ENCODE measurements at places on chromosomes 2 and 18.

DNA sequence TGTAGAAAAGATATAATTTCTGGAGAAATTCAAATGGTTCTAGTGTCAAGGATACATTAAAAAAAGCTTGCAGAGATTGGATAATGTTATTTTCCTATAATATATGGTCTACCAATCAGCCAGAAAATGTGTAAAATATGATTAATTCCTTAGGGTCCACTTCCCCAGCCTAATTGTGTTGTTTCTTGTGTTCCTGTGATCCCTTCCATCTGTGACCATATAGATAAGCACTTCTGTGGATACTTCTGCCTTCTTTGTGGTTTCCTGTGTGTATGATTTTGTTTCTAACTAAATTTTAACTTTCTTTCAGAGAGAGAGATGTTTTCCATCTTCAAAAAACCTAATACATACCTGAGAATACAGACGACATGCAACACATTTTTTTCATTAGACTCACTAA is 367.1 kb upstream of the PIK3C3 start:
- DNase-seq = no peak

DNA sequence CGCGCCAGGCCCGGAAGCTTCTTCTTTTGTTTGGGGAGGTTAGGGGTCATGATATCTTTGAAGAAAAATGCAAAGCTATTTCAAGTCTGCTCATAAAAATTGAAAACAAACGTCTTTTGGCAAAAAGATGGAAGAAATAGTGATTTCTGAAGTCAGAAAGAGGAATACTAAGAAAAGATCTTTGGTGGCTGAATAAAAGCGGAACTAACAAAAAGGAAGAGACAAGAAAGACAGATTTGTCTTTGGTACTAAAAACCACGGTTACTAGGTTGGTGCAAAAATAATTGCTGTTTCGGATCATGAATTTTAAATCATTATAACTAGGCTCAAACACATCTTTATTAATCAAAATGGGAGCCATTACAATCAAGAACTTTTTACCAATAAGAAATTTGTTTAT is 164.6 kb upstream of the TRIB2 start:
- DNase-seq = no peak

GRCh38 chr2:240878341-240878936 is 9.8 kb downstream of the AGXT start:
- DNase-seq = no peak

- DNase-seq = no peak
Observed at GRCh38 chr2:36421379-36421778, 65.8 kb downstream of the CRIM1 start.

- no peak for DNase-seq
Observed at GRCh38 chr2:161078211-161078539, 82.1 kb upstream of the TANK start.

GRCh38 chr2:95071856-95072255 is 46.3 kb downstream of the MAL start:
- no peak for DNase-seq

DNA sequence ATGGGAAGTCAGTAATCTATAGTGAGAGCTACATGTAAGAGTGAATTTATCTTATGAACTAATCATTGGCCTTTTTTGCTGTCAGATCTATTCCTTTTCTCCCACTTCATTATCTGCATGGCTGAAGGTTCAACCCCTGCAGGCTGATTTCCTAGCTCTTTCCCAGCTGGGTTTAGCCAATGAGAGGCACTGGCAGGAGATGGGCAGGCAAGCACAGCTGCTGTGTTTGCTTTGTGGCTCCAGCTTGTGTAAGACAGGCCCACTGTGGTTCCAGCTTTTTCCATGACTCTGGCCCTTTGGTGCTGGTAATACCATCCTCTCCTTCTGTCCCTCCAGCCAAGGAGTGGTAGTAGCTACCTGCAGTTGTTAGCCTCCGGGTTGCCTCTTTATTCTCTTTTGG is 248.8 kb downstream of the PLCL1 start:
- no peak for DNase-seq

DNA sequence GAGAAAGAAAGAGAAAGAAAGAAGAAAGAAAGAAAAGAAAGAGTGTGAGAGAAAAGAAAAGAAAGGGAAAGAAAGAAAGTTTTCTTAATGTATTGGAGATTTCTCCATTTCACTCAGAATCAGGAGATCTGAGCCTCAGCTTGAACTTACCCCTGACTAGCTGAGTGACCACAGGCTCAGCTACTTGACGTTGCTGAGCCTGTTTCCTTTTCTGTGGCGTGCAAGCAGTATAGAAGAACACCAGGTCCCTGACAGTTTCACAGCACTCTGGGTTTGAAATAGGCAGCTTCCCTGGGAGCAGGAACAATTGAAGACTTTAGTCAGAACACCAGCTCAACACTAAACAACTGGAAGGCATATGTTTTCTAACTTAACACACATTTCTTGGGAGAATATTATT is 44.7 kb downstream of the MARCO start:
- no peak for DNase-seq

- peak; percentile 34 for DNase-seq
Observed at GRCh38 chr2:233832869-233833311, 21.4 kb downstream of the HJURP start.

DNA sequence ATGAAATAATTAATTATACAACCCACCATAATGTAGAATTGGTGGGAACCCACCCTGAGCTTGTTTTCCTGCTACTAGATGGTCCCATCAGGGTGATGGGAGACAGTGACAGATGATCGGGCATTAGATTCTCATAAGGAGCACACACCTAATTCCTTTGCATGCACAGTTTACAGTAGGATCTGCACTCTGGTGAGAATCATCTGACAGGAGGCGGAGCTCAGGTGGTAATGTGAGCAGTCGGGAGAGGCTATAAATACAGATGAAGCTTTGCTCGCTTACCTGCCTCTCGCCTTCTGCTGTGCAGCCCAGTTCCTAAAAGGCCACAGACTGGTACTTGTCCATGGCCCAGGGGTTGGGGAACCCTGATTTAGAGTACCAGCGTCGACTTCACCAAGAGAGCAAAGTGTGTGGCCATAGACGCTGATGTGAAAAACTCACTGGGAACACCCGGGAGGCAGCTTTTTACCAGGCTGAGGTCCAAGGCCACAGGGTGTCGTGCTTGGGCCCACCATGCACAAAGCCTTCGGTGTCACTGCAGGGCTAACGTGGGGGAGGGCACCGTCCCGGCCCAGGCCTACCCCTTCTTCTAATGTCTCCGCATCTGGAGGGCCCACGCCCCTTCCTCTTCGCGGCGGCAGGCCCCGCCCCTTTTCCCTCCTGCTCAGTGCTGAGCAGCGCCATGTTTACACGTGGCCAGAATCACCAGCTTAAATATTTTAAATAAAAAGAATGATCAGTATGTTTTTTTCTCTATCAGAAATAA is 296.8 kb upstream of the HDAC4 start:
- no peak for DNase-seq

GRCh38 chr2:112194482-112194881 is 56.3 kb downstream of the FBLN7 start:
- DNase-seq = no peak

DNA sequence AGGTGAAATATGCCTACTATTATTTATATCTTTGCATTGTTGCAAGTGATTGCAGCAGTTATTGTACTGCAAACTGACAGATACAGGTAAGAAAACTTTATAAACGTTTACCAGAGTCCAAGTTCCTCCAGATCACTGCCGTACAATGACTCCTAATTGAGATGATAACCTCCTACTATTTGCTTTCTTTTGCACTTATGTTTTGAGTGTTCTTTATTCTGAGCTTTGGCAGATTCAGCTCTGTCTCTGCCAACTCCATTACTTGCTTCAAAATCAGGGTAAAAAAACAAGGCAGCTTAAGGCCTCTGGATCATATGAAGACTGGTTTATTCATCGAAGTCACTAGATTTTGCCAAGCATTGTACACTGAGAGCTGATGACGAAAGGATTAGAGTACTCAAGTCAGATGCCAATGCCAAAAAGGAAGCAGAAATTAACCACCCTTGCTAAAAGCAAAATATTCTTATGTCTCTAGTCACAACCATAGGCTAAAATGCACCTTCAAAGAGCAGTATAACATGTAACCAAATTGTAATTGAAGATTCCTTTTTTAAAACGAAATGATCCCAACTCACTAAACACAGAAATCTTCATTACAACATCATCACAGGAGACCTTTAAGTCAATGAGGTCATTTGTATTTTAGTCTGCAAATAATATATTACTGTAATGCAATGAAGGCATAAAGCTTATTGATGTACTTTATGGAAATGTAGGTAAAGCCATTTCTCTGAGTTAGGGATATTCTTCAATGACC is 10.5 kb upstream of the IKZF2 start:
- no peak for DNase-seq

DNA sequence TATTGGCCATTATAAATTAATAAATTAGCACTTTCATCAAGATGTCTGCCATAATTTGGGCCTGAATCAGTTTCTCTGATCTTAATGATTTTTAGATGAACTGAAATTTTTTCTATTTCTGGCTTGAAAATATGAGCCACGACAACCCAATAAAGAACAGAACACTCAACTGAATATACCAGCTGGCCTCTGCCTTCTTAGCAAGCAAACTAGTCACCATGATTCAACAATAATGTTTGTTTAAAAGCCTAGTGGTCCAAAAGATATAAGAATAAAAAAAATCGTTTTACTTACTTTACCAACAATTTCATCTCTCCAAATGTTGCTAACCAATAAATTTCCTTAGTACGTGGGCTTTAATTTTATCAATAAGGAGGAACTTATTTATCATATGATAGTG is 66.7 kb upstream of the TTN start:
- DNase-seq = no peak

DNA sequence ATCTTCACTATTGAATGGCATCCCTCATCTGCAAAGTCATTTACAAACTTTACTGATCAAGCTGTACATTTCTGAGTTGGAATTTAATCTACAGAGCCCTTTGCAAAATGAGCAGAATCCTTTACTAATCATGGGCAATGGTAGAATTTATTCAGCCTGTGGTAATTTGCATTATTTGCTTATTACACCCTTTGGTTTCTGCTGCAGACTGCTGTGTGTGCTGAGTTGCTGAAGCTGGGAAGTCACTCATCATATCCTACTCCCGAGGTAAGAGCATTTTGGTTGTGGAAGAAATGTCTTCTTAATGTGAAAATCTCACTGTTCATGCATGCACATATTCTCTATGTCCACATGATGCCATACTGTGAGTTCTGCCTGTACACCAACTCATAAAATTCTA is 357.4 kb upstream of the SLC39A10 start:
- DNase-seq = no peak

DNA sequence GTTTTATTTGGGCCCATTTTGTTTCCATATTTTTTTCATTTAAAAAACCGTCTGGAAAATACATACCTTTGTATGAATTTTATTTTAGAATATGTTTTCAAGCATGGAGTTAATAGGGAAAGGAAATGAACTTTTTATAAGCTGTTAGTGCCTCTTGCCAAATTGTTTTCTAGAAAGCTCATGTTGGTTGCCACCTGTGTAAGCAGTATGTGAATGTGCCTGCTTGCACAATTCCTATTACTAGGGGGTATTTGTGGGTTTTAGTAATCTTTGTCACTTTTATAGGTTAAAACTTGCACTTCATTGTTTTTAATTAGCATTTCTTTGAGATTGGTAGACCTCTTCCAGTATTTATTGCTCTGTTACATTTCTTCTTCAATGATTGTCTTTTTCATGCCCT is 107.3 kb downstream of the TANC1 start:
- no peak for DNase-seq

DNA sequence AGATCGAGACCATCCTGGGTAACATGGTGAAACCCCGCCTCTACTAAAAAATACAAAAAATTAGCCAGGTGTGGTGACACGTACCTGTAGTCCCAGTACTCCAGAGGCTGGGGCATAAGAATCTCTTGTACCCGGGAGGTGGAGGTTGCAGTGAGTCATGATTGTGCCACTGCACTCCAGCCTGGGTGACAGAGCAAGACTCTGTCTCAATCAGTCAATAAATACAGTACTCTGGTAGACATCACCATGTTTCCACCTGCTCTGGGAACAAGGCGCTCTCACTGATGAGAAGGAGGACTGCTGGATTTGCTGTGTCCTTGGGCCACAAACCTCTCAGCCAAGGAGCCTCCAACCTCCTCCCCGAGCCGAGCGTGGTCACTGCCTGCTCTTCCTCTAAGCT is 154.2 kb upstream of the ZNF236 start:
- DNase-seq = no peak

- DNase-seq = no peak
Observed at GRCh38 chr18:57430079-57431001, 4.8 kb upstream of the ONECUT2 start.
